Fibroblast of skin of back (primary cell): ENCODE measurements at places on chromosomes 7 and 10.

GRCh38 chr10:132943058-132943790 lies 854 bp upstream of the CFAP46 start:
- no peak for DNase-seq

GRCh38 chr7:107867858-107868466 lies 23.0 kb upstream of the DLD start:
- DNase-seq: no peak

DNA sequence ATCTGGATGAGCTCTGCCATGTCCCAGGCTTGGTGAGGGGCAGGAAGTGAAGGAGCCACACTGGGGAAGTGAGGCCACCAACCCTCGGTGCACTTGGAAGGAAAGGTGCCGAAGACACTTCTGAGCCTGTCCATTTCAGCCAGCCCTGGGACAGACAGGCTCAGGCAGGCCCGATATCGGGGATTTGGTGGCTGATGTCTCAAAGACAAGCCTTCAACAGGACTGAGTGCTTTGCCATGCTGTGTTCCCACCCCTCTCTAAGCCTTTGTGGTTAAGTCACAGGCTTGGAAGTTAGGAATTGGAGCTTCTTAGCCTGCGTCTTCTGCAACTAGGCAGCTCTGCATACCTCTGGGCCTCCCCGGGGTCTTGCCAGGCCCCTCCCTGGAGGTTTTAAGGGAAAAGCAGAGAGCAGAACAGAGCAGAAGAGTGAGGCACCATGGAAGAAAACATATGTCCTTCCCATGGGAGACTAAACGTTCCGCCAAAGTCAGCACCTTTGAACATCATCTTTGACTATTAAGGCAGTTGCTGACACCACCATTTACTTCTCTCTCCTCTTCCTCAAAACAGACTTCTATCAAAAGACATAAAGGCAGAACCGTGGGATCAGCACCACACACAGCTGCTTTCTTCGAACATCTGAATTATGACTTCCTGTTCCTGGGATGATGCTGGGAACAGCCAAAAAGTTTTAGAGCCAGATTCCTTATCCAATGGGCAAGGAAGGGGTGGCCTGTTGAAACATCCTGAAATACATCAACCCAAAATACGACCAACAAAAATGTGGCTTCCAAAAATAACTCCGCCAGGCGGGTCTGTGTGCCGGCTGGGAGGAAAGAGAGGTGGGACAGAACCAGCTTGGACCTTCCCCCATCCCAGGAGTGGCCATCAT lies 71.8 kb downstream of the AFAP1L2 start:
- DNase-seq: peak; percentile 23

DNA sequence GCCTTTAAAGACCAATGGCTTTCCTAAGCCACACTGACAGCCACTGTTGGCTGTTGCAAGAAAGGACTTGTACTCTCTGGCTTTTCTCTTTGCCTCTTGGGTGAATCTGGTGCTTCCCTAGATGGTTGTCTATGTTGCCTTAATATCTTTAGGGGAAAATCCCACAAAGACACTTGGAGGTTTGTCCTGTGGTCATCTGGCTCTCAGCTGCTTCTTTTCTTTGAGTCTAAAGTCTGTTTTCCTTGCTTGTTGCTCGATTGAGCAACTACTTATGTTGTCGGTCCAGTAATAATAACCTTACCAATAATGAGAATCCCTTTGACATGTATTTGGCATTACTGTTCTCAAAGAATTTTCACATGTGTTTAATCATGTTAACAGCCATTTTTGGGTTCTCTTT lies 537.6 kb downstream of the LRMDA start:
- DNase-seq: no peak

GRCh38 chr7:102412548-102412947 lies 16.4 kb downstream of the PRKRIP1 start:
- DNase-seq: peak; percentile 26

- DNase-seq: peak; percentile 43
These were observed 16.9 kb upstream of the PALD1 start for GRCh38 chr10:70461397-70462348.

DNA sequence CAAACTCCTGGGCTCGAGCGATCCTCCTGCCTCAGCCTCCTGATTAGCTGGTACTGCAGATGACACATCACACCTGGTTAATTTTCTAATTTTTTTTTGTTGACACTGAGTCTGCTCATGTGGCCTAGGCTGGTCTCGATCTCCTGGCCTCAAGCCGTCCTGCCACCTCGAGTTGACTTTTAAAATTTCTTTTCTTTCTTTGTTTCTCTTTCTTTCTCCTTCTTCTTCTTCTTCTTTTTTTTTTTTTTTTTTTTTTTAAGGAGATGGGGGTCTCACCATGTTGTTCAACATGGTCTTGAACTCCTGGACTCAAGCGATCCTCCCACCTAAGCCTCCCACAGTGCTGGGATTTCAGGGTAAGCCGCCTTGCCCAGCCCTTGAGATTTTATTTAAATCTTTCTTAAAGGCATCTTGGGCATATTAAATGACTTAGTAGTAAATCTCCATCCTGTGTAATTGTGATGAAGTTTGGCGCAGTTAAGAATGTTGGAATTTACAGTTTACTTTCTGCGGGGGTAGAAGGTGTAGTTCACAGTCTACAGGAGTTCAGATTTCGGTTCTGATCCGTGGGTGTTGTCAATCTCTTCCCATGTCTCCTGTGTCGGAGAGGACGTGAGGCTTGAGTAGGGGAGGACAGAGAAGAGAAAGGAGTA lies 1.0 kb upstream of the ITGA8 start:
- DNase-seq: no peak

- DNase-seq: peak; percentile 74
These were observed 82.5 kb downstream of the ZNF467 start for GRCh38 chr7:149690688-149691446.

DNA sequence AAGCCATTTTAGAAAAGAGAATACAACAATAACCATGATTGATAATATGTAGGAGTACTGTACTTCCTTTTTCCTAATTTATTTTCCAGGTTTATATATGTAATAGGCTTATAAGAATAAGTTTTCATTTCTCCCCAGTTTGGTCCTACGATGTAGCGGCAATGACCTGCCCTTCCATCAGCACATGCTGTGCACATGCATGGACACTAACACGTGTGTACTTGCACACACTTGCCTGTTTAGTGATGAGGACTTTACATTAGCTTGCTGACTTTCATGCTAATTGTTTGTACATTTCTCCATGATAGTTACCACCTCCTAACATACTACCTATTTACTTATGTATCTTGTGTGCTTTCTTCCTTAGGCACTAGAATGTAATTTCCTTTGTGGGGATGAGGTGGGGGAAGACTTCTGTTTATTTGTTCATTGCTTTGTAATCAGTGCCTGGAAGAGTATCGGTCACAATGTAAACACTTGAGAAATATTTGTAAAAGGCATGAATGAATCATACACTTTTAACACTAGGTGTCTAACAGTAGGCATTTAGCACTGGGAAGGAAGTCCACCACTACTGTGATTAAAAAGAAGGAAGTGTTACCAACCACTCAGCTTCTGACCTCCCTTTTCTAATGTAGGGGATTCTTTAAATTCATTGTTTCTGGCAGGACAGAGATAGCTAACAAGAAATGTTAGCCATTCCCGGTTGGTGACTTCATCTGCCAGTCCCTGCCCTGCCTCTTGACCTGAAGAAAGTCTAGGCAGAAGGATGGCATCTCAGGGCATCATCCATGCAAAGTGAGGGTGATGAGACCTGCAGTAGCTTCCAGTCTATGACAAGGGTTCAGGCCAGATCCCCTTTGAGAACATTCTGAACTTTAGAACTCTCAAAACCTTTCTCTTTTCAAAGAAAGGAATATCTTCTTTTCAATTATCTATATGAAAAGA lies 120.2 kb upstream of the RAB18 start:
- no peak for DNase-seq

DNA sequence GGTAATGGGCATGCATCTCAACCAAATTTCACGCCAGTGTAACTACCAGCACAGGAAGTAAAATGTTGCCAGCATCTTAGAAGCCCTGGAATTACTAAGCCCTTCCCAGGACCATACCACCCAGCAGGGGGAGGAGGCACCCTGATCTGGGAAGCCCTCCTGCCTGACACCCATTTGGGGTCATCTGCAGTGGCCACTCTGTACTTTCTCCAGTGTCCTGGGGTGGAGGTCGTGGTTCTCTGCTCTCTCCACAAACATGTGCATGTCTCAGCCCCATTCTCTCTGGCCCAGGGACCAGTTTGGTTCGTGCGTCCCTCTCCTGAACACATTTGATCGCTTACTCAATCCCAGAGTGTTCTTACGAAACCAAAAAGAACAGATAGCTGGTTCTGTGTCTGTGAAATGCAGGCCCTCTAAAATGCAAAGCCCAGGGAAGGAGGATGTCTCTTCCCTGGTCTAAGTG lies 9.4 kb upstream of the LRRC27 start:
- no peak for DNase-seq

- DNase-seq: no peak
These were observed 267.5 kb upstream of the KAT6B start for GRCh38 chr10:74558897-74559296.

DNA sequence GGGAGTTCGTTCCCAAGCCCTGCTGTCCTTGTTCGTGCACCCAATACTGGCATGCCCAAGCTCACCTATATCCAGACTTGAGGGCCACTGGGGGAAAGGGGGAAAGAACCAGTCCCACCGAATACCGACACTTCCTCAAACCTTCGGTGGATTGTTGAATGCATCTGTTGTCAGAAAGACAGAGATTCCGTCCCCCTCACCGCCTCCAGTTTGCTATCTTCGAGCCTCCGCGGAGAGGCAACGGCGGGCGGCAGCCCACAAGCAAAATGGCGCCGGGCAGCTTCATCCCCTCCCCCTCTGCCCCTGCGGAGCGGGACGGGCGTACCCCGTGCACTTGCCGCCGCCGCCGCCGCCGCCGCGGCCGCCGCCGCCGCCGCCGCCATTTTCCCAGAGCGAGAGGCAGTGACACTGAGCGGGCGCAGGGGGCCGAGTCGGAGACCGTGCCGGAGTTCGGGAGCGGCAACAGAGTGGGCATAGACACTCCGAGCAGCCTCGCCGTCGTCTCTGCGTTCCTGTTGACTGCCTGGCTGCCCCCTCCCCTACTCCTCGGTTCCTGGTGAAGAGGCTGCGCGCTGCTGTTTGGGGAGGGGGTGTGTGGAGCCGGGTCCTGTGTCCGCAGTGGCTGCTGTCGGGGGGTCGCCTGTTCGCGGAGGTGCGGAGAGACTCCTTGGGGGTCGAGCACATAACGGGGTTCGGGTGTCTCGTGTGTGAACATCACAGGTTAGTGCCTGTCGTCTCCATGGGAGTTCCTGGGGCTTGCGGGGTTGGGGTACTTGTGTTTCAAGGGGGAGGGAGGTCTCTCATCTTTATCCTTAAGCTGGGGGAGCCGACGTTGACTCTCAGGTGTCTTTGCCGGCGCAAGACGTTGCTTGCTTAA lies at the start of gene KMT2E:
Gene KMT2E (plus strand): TSS at position 390 of the 877 bp plus-strand sequence. CDS start 26,748 bp downstream, outside the sequence.
- peak; percentile 88 for DNase-seq

- DNase-seq: no peak
These were observed 26.9 kb downstream of the IL2RA start for GRCh38 chr10:6035101-6035834.

DNA sequence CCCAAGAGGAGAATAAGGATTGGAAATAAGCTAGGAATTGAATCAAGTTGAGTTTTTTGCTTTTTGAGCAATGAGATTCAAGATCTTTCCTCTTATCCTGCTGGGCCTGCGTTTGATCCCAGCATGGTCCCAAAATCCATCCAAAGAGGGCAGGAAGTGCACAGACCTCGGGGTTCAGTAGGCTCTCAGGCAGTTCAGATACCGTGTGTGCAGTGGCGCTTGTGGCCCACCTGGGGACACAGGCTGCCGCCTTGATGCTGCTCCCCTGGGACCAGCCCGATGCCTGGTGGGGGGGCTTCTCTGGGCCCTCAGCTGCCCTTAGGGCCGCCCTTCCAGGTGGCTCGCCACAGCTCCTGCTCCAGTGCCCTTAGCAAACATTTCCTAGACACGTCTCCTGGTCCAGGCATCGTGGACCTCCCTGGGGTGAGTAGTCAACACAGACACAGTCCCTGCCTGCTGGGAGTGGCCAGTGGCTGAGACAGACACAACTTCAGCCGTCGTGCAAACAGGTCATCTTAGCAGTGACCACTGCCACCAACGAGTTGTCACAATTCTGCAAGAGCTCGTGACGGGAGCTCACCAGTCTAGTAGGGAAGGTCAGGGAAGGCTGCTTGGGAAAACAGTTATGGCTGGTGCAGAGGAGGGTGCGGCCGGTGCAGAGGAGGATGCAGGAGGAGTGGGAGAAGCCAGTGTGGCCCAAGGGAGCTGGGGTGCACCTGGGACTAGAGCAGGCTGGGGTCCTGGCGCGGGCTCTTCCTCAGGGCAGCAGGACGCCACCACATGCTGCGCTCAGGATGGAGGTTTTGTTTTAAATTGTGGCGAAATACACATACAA lies 21.7 kb upstream of the JAKMIP3 start:
- no peak for DNase-seq
